Activated naive CD8-positive, alpha-beta T cell treated with anti-CD3 and anti-CD28 coated beads for 36 hours (primary cell): ENCODE measurements at places on chromosomes 2 and 18. TPM values are rescaled to one million over a fixed set of nuclear protein-coding genes. Genes with fewer than 3 reads are reported as not detected.

Gene STAT4
- 81.0 TPM for total RNA-seq

DNA sequence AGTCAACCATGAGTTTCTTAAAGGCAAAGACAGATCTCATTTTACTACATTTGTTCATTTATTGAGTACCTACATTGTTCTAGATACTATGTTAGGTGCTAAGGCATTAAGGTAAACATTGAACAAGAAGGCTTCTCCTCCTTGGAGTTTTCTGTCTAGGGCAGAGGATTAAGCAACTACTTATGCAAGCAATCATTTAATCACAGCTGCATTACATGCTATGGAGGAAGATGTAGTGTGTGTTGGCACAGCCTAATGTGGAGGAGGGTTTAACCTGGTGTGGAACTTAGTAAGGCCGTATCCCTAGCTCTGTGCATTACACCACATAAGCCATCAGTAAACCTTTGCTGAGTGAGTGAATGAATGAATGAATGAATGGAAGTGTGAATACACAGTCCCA, 106.5 kb upstream of the MAP3K20 start:
- DNase-seq = no peak

GRCh38 chr18:28890791-28891190, 713.9 kb upstream of the CDH2 start:
- no peak for DNase-seq

DNA sequence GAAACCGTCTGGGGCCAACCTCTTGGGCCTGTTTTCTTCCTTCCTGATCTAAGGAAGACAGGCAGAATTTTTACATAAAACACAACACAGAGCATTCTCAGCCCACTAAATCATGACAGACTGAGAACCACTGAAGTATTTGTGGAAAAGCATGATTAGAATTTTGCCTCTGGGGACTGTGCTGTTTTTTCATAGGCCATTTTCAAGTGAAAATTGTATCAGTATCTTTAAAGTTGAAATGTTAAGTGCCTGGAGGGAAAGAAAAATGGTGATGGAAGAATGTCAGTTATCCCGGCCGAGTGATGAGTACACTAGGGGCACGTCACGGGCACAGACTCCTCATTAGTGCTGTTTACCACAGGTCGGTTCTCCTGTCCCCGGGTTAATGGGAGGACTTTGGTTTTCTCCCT, 36.9 kb downstream of the EHD3 start:
- DNase-seq = no peak

DNA sequence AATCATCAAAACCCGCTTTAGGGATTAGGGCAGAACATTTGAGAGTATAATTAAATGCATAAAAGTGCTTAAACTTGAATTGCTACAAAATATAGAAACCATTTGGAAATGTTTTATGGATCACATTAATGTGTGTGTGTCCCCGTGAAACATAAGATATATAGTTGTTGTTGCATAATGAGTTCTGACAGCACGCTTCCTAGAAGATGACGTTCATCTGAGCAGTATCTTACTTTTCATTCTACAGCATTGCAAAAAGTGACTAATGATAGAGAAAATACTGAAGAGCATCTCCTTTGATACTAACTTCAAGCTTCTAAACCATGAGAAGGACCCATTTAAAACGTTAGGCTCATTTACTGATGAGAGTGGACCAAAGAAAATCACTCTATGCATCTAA, 63.7 kb downstream of the SLC8A1 start:
- no peak for DNase-seq

- DNase-seq = no peak
Measured at GRCh38 chr18:54267701-54268100, 1.6 kb upstream of the POLI start.

DNA sequence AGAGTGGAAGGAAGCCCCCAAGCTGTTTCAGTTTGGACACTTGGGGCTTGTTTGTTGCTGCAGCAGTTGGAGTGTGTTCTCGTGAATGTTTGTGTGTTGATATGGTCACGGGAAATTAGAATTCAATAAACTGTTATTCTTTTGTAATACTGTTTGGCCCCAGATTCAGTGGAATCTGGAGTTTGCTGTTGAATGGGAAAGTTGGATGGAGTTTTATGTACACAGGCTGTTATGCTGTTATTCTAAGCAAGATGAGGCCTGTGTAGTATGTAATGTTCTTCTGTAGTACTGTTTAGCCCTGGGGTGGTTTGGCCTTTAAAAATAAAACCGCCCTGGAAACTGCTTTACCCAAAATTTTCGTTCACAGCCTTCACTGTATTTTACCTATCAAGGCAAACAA, 810.4 kb upstream of the HS6ST1 start:
- no peak for DNase-seq
